ENCODE measurements at places on chromosomes 2 and 18. TPM values are rescaled to one million over a fixed set of nuclear protein-coding genes. Genes with fewer than 3 reads are reported as not detected.

- no peaks in the 10 kb centered on the region for H3K27me3 ChIP-seq
- H3K4me1 ChIP-seq = no peaks in the 10 kb centered on the region
- H3K4me3 ChIP-seq = no peak overlapping the region
- H3K36me3 ChIP-seq = no peaks in the 10 kb centered on the region
- H3K27ac ChIP-seq = no peak overlapping the region
- DNase-seq = no peak
Measured at GRCh38 chr18:73674125-73674865, 473.3 kb downstream of the FBXO15 start.

GRCh38 chr2:237731663-237732062 lies 66.9 kb upstream of the RBM44 start:
- no peaks in the 10 kb centered on the region for H3K27me3 ChIP-seq
- H3K36me3 ChIP-seq = no peaks in the 10 kb centered on the region
- H3K4me3 ChIP-seq = no peak overlapping the region

Gene LIMS2
- total RNA-seq = 30.3 TPM

Gene COMMD1
- 155 TPM for total RNA-seq

- peak overlapping the region; percentile 71 for H3K27ac ChIP-seq
- no peaks in the 10 kb centered on the region for H3K27me3 ChIP-seq
- no peak overlapping the region for H3K4me3 ChIP-seq
- H3K4me1 ChIP-seq = peaks cover 21% of the 10 kb centered on the region
- H3K36me3 ChIP-seq = no peaks in the 10 kb centered on the region
Measured at GRCh38 chr2:44291281-44292248, 16.3 kb downstream of the SLC3A1 start.

Measured in stomach (tissue), 19 donors.